ENCODE measurements at places on chromosomes 7 and 10.

GRCh38 chr10:78913219-78914059 lies 155.3 kb upstream of the ZMIZ1 start:
- DNase-seq, result no peak

- DNase-seq, result no peak
Observed at GRCh38 chr10:46264737-46265368, 21.9 kb upstream of the ANTXRL start.

DNA sequence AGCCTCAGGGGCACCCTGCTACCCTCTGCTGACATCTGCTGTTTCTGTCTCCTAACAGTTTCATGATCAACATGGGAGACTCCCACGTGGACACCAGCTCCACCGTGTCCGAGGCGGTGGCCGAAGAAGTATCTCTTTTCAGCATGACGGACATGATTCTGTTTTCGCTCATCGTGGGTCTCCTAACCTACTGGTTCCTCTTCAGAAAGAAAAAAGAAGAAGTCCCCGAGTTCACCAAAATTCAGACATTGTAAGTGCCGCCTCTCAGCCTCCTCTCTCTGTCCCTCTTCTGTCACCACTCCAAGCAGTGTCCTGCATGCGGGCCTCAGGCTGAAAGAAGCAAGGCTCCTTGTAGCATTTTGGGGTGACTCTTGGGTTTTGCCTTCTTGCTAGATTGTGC lies 39.0 kb downstream of the POR start:
- no peak for DNase-seq

DNA sequence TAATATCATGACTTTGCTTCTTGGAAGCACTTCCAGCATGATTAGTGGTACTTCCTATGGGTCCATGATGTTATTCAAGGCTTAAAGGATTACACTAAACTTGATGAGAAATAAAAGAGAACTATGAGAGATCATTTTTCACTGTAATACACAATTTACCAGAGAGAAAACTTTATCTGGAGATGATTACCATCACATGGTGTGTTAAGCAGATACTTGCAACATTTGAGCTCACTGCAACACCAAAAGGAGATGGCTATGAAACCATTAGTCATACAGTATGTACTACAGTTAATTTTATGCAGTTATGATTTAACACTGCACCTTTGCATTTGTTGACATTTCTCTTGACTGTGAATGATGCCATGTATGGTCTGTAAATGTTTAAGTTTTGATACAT lies 311.3 kb upstream of the AOAH start:
- no peak for DNase-seq

- DNase-seq, result no peak
Observed at GRCh38 chr7:124813994-124814798, 48.6 kb upstream of the GPR37 start.

DNA sequence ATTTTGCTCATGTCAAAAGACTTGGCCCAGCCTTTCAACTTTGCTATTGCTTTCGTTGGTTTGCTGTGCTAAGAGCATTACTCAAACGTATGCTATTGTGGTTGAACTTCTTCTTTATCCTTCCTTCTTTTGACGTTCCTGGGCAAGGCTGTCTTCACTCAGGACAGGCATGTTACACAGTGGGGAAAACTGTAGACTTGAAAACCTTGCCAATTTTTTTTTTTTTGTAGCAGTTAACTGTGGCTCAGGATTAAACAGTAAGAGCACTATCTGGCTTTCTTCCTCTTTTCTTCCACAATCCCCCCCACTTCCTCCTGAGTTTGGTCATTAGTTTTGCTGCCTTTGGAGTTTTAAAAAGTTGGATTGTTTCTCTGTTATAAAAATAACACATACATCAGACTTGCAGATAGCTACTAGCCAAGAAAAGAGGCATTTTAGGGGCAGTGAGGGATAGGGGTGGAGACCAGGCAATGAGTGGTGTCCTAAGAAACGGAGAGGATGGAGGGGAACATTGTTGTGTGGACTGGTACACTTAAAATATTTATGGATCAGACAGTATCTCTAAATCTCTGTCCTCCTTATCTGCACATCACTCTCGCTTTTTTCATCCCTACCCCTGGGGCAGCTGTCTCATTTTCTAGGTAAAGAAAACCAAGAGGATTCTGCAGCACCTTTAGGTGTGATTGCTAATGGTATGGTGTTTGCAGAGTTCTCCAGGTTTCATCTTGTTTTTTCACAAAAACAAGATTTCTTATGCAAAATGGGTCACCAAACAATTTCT lies 181.7 kb downstream of the LRMDA start:
- DNase-seq, result no peak

- DNase-seq, result no peak
Observed at GRCh38 chr7:33597181-33597580, 308.2 kb upstream of the BMPER start.

DNA sequence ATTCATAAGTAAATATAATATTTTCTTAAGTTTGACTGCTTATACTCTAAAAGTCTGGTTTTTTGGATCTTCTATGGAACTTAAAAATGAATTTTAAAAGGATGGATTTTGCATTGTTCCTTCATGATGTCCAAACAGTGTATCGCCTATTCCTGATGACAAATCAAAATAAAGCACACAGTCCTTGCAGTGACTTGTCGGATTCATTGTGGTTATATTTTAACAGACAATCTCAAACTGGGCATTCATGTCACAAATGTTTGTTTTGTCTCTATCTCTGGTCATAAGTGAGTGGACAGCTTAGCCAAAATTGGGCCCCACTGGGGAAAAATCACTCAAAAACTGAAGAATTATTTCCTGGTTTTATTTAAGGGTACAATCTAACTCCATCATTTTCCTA lies 74.8 kb downstream of the LMBR1 start:
- no peak for DNase-seq

DNA sequence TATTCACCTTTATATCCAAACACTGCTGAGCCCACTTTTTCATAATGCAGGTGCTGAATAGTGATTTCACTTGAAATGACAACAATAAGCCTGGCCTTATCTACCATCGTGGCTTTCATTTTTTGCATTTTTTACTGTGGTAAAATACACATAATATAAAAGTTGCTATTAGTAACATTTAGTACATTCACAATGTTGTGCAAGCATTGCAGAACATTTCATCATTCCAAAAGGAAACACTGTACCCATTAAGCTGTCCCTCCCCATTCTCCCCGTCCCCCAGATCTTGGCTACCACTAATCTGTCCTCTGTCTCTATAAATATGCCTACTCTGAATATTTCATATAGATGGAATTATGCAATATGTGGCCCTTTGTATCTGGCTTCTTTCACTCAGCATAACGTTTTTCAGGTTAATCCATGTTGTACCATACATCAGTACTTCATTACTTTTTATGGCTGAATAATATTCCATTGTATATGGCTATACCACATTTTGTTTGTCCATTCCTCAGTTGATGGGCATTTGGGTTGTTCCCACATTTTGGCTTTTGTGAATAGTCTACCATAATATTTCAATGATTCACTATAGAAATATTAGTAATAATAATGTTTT lies 68.5 kb upstream of the ARID5B start:
- no peak for DNase-seq

GRCh38 chr7:77566421-77566820 lies 29.3 kb downstream of the PTPN12 start:
- DNase-seq, result no peak

Measured in cortex of kidney (tissue), 1 donor.